ENCODE measurements at places on chromosomes 5 and 9.
A peak's percentile ranks its signal among the peaks of the same experiment; 100 is the strongest.

- DNase-seq = no peak
Measured at GRCh38 chr9:120514405-120514804, 65.6 kb downstream of the CDK5RAP2 start.

GRCh38 chr5:172187118-172188032, 649 bp downstream of the STK10 start:
- peak; percentile 67 for DNase-seq

DNA sequence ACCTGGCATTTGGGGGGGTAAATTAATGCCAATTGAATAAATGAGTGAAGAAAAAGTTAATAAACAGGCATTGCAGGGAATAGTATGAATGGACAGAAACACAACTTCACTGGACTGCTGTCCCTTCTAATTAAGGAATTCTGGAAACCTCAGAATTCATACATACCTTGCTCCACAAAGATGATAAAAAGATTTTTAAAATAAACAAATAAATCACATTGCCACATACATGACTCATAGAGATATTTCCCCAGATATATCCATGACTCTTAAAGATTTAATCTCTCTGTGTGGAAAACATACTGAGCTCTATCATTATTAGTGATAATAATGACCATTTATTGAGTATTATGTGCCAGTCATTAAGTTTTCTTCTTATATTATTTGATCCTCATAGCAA, 469.0 kb upstream of the MEF2C start:
- DNase-seq = no peak

- DNase-seq = no peak
Measured at GRCh38 chr9:134329576-134329855, 3.3 kb downstream of the RXRA start.

- DNase-seq = no peak
Measured at GRCh38 chr9:125754096-125754495, 6.9 kb downstream of the PBX3 start.

DNA sequence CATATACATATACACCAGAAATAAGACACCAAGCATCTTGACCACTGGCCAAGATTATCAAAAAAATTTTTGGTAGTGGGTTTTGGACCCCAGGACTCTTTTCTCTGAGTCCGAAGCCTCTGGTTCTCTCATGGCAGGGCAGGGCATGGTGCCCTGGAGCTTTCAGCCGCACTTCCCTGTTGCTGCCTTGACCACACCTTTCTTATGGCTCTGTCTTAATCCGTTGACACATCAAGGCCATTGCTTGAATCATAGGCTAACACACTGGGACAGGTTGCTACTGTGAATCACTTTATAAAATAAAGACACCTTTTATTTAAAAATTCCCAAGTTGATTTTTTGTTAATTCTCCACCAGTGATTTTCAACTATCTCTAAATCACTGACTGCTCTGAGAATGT, 45.4 kb upstream of the CAST start:
- DNase-seq = no peak

GRCh38 chr9:131522257-131523085, 8.6 kb downstream of the UCK1 start:
- DNase-seq = no peak

- no peak for DNase-seq
Measured at GRCh38 chr5:108122702-108123101, 259.2 kb downstream of the FBXL17 start.

GRCh38 chr5:74613283-74613682, 27.2 kb downstream of the ENC1 start:
- no peak for DNase-seq

DNA sequence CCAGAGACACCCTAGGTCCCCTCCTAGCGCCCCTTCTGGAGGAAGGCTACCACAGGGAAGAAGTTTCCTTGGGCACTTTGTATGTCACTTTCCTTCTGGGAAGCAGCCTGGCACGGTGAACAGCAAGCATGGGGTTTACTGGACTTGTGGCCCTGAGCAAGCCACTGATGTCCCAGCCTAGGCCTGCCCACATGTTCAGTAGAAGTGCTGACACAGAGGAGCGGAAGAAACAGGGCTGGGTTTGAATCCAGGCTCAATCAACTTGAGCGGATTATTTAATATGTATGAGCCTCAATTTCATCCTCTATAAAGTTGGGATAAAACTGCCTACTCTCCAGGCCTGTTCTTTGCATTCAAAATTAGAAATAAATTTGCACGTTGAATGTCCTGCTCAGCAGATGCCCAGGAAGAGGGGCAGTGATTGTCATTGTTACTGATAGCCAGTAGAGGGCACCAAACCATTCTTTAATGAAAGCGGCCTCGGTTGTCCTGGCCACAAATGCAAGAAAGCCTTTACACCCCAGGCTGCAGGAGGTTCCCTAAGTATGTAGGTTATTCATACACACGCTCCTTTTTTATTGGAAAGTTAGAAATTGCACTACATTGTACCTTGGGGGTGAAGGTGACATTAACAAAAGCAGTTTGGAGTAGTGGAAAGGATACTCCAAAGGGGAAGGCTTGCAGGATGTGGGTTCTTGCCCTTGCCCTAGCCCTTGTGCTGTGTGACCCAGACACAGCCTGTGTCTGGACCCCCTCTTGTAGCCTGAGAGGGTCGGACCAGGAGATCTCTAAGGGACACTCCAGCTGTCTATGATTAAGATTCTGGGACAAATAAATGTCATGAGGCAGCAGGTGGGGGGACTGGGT, 13.4 kb upstream of the XPA start:
- DNase-seq = peak; percentile 53

DNA sequence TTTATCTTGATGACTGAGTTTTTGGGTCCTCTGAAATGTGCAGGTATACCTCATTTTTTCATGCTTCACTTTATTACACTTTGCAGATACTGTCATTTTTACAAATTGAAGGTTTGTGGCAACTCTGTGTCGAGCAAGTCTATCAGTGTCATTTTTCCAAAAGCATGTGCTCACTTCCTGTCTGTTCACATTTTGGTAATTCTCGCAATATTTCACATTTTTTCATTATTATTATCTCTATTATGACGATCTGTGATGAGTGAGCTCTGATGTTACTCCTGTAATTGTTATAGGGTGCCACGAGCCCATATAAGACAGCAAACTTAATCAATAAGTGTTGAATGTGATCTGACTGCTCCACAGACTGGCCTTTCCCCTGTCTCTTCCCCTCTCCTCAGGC, 73.4 kb upstream of the FBXW11 start:
- DNase-seq = no peak

DNA sequence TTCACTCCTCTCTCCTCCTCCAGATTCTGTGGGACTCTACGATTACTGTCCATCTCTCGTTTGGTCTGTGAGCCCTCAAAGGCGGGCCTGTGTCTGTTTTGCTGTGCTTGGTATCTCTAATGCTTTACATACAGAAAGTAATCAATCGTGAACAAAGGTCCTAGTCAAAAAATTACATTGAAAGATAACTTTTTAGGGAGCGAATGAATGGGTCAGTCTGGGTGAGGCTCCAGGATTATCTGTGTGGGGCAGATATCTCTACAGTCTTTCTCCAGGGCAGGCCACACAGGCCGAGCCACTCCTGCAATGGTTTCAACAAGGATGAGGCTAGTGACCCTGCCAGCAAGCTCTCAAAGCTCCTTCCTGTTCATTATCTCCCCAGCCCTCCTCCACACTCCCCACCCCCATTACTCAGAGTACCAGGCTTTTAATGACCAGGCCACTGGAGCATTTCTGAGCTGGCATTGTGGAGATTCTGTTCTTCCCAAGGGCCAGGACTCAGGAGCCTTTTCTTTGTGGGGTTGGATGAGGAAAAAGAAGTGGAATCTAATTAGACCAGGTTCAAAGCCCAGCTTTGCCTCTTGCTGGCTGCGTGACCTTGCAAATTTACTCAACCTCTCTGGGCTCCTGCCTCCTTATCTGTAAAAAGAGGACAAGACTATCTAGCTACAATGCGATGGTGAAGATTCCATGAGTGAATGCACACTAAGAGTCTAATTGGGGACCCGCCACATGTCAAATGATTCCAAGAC, 10.2 kb downstream of the CORO2A start:
- no peak for DNase-seq

DNA sequence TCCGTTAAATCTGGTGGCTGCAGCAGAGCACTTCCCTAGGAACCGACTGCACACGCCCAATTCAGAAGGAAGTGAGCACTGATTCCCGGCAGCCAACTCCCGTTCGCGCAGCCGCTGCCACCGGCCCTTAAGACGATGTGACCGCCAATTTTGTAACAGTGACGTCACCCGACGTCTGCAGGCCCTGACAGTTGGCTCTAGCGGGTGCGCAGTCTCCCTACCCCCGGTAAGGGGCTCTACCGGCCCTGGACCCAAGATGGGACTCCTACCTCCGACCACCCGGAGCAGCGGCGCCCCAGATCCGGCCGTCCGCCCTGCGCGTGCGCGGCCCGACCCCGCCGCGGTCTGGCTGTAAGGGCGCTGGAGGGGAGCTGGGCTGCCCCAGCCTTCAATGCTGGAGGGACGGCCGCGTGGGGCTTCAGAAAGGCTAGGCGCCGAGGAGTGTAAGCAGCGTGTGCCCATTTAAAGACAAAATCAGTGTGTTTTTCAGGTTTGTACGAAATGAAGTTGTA, 19.1 kb downstream of the DNAJA1 start:
- DNase-seq = peak; percentile 93

GRCh38 chr5:7852542-7852941, 1.6 kb upstream of the CFAP90 start:
- DNase-seq = no peak

DNA sequence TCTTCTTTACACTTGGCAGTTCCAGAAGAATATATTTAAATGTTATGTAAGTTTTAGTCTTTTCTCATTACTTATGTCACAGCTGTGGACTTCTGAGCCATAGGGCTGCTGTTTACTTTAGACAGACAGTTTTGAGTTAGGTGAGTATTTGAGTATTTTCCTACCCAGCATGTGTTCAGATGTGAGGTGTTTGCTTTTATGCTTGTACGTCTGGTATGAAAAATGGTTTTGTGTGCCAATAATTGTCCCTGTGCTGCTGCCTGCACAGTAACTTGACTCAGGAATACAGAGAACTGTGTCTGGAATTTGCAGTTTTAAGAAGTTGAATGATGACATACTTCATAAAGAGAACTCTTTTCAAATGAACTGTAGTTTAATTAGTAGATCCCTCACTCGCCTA, 20.8 kb downstream of the MEGF10 start:
- DNase-seq = no peak

GRCh38 chr5:161403121-161403520, 143.4 kb downstream of the GABRB2 start:
- no peak for DNase-seq

DNA sequence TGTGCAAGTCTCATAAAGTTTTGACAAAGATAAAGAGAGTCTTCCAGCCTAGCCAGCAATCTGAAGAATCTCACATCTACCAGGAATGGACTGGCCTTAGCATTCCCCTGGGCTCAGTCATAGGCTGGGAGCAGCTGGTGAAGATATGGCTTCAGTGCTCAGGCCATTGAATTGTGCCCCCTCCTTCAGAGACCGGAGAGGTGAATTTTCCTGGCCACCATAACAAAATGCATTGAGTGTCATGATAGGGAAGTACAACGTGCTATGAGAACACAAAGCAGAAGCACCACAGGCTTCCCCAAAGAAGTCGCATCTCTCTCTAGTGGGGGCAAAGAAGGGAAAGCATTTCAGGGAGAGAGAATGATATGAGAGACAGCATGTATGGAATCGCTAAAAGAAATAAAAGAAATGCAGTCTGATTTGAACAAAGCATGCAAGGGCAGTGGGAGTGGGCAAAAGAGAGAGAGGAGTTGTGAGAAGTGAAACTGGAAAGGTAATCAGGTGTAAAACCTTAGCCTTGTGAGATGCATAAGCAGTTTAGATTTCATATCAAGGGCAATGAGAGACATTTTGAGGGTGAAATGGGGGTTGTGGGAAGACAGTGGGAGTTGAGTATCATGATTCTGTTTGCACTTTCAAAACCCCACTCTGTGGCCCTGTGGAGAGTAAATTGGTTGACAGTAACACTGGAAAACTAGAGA, 57.1 kb upstream of the NMUR2 start:
- no peak for DNase-seq

DNA sequence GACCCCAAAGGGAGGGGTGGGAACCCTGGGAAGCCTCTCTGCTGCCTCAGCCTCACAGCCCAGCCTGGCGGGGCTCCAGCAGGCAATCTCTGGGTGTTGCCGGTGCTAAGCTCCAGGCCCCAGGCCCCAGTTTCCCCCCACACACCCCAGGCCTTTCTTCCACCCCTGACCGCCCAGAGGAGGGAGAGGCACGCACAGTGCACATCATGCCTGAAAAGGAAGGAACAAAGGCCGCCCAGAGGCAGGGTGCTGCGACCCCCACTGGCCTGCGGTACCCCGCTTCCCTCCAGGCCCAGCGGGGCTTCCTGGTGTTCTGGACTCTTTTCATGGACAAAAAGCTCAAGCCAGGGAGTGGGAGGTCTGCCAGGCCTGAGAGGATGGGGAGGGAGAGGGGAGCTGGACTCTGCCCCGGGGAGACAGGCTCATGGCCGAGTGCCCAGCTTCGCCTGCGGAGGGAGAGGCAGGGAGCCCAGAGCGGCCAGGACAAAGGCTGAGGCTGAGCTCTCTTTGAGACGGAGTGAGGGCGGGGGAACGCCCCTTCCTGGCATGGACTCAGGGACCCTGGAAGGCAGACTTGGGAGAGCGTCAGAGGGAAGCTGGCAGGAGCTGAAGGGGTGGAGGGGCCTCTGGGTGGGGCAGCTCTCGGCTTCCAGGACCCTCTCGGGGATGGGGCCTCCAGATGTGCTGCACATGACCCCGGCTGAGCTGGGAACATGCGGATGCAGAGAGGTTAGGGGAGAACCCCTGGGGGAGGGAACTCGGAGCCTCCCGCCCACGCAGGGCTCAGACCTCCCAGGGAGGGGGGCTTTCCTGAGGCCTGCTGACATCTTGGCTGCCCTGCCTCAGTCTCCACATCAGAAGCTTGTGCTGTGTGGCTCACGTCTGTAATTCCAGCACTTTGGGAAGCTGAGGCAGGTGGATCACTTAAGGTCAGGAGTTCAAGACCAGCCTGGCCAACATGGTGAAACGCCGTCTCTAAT, 1.8 kb upstream of the ENTPD2 start:
- DNase-seq = peak; percentile 93

- no peak for DNase-seq
Measured at GRCh38 chr9:104025945-104026344, 68.2 kb upstream of the SMC2 start.

DNA sequence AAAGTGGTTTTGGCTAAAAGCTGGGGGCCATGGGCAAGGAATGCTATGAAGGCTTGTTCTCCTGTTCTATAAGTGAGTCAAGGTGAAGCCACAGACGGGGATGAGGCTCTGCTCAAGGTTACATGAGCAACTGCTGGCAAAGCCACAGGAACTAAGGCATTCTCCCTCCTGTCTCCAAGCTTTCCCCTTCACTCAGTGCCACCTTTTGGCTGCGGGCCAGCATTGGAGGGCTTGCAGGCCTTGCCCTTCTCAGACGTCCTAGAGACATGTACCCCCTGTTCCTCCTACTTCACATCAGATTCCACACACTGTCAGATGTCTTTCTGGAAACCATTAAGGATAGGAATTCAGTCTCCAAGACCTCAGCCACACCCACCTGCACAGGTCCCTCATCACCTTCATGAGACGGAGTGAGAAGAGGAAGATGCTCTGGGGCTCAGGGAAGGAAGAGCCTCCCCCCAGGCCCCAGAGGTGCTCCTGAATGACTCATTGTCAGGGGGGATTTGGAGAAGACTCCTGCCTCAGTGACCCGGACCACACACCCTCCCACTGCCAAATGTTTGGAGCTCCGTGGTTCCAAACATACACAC, 20.5 kb upstream of the MEIKIN start:
- no peak for DNase-seq
